ENCODE measurements at places on chromosomes 4 and X. TPM values are rescaled to one million over a fixed set of nuclear protein-coding genes. Genes with fewer than 3 reads are reported as not detected.

The HMGN5 gene
- total RNA-seq: 1.8 TPM

The PNMA6F gene
- total RNA-seq: not detected

The FGA gene
- total RNA-seq: 39.5 TPM

The GYPE gene
- 3.2 TPM for total RNA-seq

- DNase-seq: no peak
These were observed 1.5 kb upstream of the MSMO1 start for GRCh38 chr4:165325732-165326512.

DNA sequence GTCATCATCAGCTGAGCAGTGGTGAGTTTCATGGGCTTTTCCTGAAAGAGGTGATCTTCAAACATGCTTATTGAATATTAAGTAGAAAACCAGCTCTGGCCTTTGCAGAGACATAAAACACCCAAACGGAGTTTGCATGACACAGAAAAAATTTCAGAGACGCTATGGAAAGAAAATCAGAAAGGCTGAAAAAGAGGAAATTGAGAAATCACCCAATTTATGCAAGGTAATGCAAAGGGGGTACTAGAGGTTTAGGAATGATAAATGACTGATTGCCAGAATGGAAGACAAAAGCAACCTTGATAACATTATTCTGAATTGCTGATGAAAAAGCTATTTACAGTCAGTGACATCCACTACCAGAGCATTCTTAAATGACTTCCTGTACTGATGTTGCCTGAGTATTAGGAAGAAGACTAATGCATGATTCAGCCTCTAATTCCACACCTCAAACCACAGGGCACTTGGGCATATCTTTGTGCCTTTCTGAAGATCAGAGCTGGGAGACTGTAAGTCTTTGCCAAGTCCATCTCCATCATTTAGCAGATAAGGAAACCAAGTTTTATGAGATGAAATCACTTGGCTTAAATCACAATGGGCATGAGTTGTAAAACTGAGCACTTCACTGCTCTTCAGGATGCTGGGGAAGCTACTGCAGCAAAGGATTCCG is 565.7 kb downstream of the PPARGC1A start:
- DNase-seq: no peak

DNA sequence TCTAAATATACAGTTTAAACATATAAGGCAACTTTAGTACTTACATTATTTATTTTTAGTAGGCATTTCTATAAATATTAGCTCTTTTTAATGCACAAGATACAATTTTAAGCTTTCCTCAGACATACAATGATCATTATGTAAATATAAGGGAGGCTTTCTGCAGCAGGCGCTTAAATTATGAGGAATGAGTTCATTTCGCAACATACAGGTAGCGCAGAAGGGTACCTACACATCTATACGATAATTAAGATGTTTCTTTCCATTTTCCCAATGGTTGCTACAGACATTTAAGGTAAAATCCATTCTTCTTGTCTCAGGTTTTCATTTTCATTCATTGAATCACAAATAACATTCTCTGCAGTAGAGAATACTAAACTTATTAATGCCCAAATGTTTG is 1.2 kb downstream of the AASDH start:
- DNase-seq: no peak

DNA sequence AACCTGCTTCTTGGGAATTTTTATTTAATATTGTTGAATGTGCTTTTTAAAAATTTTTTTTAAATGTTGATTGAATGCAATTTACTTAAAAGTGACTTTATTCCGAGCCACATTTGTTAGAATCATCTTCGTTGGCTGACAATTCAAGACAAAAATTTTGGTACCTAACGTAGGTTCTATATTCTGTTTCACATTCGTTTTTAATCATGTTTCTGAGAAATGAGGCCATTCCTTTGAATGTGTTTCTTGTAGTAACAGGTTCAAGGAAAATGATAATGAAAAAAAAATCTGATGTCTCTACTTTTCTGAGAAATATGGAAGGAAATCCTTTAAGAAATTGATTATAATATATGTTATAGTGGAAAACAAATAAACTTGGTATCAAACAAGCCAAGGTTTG is 92.3 kb upstream of the DCLK2 start:
- DNase-seq: no peak

- DNase-seq: no peak
These were observed 265.1 kb upstream of the FAM241A start for GRCh38 chr4:111880116-111880515.

DNA sequence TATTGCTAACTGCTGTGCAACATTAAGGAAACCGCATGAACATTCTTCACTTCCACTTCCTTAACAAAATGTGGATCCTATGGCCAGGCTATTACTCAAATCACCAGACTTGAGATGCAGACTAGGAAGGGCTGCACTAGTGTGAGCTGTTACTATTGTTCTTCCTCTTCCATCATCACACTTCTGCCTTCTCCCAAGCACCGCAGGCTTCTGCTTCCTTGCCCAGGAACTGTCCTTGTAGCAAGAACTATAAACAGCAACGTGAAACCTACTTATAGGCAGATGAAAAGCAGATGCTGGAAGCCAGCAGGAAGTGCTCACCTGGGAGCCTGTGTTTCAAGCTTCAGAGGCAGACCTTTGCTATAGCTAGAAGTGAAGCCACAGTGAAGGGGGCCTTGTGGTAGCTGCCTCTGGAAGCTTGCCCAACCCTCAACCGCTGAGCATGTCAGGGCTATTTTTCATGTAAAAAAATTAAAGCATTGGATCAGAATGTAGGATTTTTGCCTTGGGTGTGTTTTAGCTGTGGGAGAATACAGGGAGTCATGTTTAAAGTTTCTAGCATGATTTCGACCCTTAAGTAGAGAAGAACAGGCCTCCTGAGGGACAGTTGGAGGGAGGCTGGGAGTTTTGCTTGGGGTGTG is 43.9 kb downstream of the CLNK start:
- no peak for DNase-seq

DNA sequence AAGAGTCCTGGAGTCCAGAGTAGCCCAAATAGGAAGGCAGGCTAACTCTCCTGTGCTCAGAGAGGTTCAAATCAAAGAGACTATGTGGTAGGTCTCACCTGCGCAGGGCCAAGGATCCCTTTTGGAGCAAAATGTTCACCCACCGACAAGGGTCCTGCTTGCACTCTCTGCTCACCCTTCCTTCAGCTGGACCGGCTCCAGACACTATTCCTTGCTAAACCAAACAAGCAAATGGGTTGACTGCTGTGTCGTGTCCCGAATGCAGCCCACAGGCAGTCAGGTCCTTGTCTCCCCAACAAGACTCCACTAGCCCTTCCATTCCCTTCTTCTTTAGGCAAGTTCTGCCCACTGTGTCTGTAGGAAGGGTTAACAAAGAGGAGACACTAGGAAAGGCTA is 760 bp downstream of the TRMT2B start:
- no peak for DNase-seq

DNA sequence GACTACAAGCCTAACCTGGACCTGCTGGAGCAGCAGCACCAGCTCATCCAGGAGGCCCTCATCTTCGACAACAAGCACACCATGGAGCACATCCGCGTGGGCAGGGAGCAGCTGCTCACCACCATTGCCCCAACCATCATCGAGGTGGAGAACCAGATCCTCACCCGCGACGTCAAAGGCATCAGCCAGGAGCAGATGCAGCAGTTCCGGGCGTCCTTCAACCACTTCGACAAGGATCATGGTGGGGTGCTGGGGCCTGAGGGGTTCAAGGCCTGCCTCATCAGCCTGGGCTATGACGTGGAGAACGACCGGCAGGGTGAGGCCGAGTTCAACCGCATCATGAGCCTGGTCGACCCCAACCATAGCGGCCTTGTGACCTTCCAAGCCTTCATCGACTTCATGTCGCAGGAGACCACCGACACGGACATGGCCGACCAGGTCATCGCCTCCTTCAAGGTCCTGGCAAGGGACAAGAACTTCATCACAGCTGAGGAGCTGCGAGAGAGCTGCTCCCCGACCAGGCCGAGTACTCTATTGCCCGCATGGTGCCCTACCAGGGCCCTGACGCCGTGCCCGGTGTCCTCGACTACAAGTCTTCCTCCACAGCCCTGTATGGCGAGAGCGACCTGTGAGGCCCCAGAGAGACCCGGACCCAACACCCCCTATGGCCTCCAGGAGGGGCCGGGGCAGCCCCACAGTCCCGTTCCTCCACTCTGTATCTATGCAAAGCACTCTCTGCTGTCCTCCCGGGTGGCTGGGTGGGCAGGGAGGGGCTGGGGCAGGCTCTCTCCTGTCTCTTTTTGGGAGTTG is 486.2 kb downstream of the TRAM1L1 start:
- DNase-seq: no peak

- DNase-seq: no peak
These were observed 48.4 kb upstream of the TMPRSS11A start for GRCh38 chr4:68011684-68012083.

DNA sequence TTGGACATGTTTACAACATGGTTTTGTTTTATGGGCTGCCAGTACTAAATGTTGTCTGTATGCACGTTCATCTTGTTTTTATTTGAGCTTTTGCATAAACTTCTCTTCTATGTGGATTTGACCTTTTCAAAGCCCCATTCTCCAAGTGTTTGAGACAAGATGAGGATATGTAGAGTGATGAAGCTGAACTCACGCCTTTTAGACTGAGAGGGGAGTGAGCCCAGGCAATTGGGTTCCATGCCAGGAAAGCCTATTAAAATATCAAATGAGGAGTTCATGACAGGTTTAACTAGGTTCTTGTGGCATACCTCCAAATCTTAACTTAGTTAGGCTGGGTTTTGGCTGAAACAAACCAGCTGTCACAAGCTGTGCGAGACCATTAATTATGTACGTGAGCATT is 170.4 kb upstream of the LDB2 start:
- DNase-seq: no peak

- DNase-seq: no peak
These were observed 33.2 kb downstream of the NBDY start for GRCh38 chrX:56762220-56762619.

DNA sequence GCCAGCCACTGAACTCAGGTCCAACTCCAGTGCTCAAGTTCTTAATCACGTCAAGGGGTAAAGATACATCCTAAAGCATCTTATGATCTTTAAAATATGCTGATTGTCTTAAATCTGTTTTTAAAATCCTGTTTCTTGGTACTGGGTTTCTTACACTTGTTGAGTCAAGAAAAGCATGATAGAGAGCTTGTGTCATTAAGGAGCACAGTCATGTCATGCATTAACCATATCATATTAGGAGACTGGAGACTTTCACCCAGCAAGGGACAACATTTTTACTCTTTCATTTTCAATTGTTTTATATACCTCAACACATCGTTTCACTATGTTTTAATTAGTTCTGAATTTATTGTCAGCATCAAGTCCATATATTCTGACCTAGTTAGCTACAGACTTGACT is 41.5 kb downstream of the BCLAF3 start:
- no peak for DNase-seq

DNA sequence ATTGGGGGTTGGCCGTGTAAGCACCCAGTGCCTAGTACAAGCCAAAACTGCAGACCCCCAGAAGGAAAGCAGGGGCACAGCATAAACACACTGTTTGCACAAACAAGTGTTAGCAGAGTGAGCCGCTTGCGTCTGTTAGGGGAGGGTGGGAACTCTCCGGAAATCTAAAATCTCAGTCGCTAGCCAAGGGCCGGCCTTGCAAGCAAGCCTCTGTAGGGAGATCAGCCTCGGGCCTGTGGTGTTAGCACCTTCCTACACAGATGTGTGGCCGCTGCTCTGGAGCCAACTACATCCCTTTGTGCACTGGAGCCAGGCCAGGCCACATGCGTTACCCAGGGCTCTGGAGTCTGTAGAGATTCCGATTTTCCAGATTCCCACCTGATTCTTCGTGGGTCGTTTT is 67.1 kb downstream of the GPR143 start:
- DNase-seq: no peak

- DNase-seq: no peak
These were observed 25.2 kb downstream of the PDGFRA start for GRCh38 chr4:54254116-54254914.

DNA sequence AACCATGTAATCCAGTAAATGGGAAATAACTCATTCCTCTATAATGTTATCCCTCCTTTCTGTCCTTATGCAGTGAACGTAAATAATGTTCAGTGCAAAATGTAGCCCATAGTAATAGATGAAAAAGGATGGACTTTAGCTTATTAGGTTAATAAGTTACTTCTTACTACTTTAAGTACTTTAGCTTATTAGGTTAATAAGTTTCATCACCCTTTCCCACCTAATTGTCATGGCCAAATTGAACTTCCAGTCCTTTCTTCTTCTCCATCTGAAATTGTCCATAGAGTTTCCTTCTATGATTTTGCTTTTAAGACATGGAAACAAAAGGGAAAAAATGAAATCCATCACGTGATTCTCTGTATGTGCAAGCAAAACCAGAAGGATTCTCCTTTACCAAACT is 15.2 kb upstream of the TMEM165 start:
- DNase-seq: no peak

DNA sequence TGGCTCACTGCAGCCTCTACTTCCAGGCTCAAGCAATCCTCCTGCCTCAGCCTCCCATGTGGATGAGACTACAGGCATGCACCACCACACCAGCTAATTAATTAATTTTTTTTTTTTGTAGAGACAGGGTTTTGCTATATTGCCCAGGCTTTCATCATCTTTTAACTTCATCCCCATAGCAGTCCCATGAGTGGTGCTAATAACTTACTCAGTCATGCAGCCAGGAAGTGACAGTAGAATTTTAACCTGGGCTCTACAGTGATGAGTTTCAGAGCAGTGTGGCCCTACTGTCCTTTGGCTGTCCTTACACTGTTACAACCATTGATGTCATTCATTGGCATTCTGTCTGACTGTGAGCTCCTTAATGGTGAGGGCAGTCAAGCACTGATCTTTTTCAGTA is 3.9 kb upstream of the OCIAD2 start:
- no peak for DNase-seq

DNA sequence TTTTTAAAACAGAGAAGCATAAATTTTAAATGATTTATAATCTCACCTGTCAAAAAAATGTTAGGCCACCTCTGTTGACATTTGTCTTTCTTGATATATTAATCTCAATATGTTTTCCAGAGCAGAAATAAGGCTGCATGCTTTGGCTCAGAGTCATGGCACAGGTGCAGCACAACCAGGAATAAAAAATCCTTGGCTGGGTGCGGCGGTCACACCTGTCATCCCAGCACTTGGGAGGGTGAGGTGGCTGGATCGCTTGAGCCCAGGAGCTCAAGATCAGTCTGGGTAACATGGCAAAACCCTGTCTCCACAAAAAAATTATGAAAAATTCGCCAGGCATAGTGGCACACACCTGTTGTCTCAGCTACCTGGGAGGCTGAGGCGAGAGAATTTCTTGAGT is 18.1 kb downstream of the CPLX1 start:
- no peak for DNase-seq

GRCh38 chr4:112348488-112349158 is 51.5 kb downstream of the ALPK1 start:
- DNase-seq: peak; percentile 63

DNA sequence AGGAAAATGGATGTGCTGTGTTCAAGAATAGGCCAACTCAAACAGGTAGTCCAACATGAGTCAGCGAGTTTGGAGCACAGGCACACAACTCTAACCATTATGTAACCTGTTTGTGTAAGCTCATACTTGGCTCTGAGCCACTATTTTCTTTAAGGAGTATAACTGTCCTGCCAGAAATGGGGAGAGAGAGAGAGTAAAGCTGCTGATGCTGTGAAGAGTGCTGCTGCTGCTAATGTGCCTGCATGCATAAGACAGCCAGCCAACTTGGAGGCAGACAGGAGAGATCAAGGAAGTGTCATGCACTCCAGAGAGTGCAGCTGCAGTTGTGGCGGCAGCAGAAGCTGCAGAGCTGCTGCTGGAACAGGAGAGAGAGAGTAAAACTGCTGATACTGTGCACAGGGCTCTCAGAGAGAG is 11.7 kb upstream of the STATH start:
- no peak for DNase-seq
